Esophagus mucosa (tissue), 1 donor: ENCODE measurements at places on chromosomes 5 and 9.

DNA sequence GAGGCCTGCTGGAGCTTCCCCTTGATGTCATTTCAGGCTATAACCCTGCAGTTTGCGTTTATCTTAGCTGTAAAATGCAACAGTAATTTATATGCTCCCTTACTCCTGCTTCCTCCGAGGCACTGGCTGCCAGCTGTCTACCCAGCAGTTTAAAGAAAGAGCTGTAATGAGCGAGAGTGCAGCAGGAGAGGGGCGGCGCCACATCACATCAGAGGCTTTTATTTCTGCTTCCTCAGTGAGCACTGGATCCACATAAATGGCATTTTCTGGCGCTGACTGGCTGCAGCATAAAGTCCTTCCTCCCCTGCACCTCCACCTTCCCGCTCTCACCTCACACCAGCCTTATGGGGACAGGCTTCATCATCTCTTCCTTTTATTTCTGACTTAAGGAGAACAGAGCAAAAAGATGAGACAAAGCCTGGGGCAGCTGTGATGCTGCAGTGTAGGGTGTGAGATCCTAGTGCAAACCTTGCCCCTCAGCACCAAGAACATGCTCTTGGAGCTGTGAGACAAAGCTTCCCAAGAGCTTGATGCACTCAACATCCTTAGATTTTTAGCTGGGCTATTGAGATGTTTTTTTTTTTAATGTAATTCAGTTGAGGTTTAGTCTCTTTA lies 829.6 kb upstream of the ZNF608 start:
- ATAC-seq, result no peak

DNA sequence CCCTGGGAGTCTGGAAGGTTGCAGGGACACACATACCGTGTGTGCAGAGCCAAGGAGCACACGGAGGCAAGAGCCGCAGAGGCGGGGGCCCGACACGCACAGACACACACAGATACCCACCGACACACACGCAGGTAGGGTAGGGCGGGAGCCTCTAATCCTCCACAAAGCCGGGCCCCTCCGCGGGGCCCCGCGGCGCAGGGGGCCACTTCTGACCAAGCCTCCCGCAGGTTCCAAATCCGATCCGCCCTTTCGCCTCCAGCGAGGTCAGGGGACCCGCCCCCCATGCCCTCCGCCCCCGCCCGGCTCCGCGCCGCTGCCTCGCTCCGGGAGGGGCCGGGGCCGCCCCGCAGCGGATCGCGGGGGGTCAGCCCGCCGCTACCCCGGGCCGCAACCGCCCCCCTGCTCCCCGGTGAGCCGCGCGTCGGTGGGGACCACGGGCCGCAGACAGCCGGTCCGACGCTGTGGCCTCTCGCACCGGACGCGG lies 1.4 kb upstream of the LMX1B start:
- ATAC-seq, result peak; percentile 14

DNA sequence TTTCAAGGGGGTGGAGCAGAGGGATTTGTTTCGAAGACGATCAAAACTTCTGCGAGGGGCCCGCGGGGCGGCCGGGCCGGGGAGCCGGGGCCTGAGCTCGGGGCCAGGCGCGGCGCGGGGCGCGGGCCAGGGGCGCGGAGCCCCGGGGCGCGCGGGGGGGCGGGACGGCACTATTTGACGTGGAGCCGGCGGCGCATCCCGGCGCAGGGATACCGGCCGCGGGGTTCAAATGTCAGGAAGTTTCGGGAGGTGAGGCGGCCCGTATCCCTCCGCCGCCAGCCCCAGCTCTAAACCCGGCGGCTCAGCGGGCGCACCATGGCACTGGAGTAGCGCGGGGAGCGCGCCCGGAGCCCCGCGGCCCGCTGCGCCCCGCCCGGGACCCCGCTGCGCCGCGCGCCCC lies at the start of gene LMX1B:
Gene LMX1B (plus strand): TSS at position 278 of the 400 bp plus-strand sequence. CDS start 522 bp downstream, outside the sequence.
- ATAC-seq, result no peak

- no peak for ATAC-seq
These were observed 95.2 kb downstream of the DEPDC1B start for GRCh38 chr5:60604771-60605170.

- no peak for ATAC-seq
These were observed 47.9 kb upstream of the SLC25A51 start for GRCh38 chr9:37951671-37952449.

DNA sequence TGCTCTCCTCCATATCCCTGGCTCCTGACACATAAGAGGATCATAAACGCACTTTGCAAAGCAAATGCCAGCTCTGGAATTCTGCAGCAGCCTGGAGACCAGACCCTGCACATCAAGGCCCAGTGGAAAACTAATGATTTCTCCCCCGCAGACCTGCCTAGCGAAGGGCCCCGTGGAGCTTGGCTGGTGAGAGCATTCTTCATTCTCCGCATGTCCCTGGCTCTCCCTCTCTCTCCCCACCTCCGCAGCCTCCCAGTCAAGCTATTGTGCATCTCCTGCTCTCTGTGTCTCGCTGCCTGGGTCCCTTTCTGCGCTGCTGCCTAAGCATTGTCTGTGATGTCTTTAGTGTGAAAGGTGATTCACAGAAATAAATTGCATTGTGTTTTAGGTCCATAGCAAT lies 46.7 kb downstream of the GRIA1 start:
- no peak for ATAC-seq

- ATAC-seq, result peak; percentile 87
These were observed 76.4 kb downstream of the OSMR start for GRCh38 chr5:38922199-38922598.

- ATAC-seq, result no peak
These were observed 1537.8 kb upstream of the ACO1 start for GRCh38 chr9:30846651-30847050.

GRCh38 chr5:14745753-14746152 lies 81.2 kb downstream of the OTULIN start:
- no peak for ATAC-seq
